AG10803 (cell line): ENCODE measurements at places on chromosomes 1 and 21.
A peak's percentile ranks its signal among the peaks of the same experiment; 100 is the strongest.

DNA sequence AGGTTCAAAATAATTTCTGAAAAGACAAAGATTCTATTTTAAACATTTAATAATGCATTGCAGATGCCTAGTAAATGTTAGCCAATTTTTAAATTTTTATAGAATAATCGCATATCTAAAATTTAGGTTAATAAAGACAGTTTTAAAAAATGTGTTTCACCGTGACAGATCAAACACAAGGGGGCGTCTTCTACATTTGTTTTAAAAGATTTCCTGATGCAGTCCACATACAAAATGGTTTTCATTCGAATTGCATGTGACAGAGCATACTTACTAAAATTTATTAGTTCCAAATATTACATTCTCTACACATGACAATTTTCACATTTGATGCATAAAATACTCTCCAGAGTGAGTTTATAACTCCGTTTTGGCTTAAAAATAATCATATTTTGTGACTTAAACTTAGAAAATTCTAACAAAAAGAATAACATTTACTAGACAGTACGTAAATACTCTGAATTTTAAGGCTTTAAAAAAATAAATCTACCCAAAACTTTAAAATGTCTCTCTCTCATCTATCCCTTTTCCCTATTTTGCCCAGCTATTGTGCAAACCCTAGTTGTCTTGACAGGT, 75.5 kb downstream of the ADAMTS1 start:
- DNase-seq, result peak; percentile 70

DNA sequence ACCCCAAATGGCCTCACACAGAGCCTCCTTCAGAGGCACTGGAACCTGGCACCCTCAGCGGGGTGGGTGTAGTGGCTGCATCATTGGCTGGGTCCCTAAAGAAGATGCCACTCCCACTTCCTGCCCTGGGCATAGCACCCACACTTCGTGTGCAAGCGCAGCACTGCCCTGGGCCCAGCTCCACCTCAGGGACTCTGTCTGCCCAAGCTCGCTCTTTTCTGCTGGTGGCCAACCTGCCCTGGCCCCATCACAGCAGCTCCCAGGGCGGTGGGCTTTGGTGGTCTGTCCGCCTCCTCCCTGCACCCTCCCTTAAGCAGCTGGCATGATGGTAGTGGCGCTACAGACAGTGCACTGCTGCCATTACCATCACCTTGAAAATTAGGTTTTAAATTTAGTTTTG, 829.3 kb upstream of the BRINP3 start:
- DNase-seq, result no peak

GRCh38 chr1:202037706-202038296, 27.4 kb downstream of the ELF3 start:
- DNase-seq, result no peak

- DNase-seq, result peak; percentile 53
Measured at GRCh38 chr1:11550664-11551283, 71.8 kb downstream of the DISP3 start.

GRCh38 chr1:188872376-188872775, 1605.3 kb downstream of the BRINP3 start:
- DNase-seq, result no peak

DNA sequence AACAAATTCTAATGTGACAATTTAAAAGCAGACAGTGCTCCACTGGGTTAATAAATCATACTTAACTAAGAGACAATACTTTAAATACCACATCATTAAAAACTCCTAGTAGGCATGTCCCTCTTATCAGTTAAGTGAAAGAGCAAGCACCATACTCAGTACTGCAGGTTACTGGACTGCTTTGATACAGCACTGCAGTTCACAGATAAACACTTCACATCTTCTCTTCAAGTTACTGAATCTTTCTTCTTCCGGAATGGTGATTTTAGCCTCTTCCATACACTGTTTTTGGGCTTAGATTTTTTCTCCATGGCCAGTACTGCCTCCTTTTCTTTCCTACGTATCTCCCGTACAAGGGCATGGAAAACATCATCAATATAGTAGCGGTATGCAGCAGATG, 11.0 kb downstream of the RIT1 start:
- DNase-seq, result no peak

DNA sequence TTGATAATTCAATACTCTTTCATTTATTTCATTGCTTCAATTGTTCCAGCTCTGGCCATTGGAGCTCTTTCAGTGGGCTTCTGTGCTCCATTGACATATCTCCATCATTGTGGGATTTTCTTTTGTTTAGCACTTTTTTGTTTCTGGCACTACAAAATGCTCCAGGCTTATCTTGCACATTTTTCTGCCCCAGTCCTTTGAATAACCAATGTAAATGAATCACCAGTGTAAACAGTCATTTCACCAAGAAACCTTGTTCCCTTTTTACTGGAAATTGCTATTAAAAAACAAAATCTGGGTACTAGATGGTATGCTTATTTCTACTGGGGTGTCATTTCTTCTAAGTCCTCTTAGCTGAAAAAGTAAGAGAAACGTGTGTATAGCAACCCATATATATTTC, 173.0 kb upstream of the LYPLAL1 start:
- no peak for DNase-seq

DNA sequence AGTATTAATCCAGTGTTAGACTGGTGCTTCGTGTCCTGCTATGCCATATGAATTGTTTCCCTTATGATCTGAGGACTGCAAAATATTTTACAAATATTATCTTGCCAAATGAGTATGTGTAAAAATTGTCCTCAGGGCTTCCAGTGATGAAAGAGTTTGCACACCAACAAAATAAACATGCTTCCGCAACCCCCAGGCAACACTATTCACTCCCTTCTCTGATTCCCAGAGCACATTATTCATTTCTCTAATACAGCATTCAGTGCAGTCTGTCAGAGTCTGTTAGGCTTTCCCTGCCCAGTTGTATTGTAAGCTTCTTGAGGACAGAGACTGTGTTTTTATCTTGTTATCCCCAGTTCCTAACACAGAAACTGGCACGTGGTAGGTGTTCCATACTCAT, 409.9 kb upstream of the C1orf87 start:
- DNase-seq, result no peak

DNA sequence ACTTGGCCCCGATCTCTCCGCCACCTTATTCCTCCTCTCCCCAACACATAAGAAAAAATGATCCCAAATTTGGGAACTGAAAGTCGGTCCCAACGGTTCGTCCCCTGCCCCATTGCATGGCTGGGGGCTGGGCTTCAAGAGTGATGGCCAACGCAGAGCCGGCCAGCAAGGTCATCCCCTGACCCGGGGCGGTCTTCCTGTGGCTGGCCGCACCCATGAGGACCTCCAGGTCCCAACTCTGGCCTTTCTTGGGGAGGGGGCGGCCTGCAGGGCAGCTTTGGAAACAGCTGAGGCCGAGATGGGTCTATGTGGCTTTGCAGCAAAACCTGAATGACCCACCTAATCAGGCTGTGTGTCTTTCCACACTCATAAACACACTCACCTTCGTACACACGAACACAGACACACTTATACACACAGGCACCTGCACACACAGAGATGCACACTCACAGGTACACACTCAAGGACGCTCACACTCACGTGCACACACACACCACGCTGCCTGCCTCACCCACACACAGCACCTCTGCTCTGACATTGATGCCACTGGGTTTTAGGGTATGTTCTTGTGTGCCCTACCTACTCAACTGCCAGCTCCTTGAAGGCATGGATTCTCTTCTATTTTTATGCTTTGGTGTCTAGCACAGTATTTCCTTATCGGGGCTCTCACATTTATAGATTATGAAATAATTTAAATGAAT, 562 bp downstream of the DYNLT5 start:
- no peak for DNase-seq
